ENCODE measurements at places on chromosomes 16 and 17.

GRCh38 chr17:903691-904481 is 75.7 kb downstream of the NXN start:
- DNase-seq: no peak

DNA sequence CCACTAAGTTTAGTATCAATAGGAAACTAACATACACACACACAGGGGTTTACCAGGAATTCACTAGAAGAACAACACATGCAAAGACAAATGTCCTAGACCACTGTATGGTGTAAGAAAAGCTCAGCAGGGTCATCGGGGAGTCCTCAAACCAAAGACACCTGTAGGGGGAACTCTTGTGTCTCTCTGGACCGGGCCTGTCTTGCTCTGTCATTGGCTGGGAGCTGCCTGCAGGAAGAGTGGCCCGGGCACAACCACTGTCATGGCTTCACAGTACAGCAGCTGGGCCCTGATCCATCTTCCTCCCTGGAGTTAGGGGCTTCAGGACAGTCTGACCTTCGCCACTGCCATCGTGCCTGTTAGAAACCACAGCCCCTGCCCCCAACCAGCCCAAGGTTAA is 263.6 kb upstream of the DYNLRB2 start:
- DNase-seq: no peak

GRCh38 chr16:21162661-21163151 is 4.2 kb downstream of the LDAF1 start:
- no peak for DNase-seq

DNA sequence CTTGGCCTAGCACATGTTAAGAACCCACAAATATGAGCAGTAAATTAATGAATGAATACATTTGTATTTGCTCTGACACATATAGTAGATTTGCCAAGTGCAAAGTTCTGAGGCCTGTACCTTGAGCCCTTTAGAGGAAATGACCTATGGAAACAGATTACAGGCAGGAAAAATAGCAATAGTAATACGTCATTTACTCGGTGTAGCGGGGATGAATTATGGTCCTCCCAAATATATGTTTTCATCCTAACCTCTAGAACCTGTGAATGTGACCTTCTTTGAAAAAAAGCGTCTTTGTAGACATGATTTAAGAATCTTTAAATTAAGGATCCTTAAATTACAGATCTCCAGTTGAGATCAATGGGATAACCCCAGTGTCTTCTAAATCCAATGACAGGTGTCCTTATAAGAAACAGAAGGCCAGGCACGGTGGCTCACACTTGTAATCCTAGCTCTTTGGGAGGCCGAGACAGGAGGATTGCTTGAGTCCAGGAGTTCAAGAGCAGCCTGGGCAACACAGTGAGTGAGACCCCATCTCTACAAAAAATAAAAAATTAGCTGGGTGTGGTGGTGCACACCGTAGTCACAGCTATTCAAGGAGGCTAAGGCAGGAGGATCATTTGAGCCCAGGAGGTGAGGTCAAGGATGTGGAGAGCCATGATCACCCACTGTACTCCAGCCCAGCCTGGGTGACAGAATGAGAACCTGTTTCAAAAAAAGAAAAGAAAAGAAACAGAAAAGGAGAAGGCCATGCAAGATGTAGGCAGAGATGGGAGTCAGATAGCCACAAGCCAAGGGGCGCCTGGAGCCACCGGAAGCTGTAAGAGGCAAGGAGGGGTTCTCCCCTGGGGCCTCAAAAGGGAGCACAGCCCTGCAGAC is 5.1 kb upstream of the ITPRIPL2 start:
- no peak for DNase-seq

GRCh38 chr17:10754109-10754508 is 24.3 kb upstream of the TMEM220 start:
- DNase-seq: no peak

- DNase-seq: no peak
Observed at GRCh38 chr17:38879878-38880665, 10.2 kb downstream of the LASP1 start.

GRCh38 chr16:81646561-81646960 is 132.5 kb upstream of the PLCG2 start:
- DNase-seq: no peak

DNA sequence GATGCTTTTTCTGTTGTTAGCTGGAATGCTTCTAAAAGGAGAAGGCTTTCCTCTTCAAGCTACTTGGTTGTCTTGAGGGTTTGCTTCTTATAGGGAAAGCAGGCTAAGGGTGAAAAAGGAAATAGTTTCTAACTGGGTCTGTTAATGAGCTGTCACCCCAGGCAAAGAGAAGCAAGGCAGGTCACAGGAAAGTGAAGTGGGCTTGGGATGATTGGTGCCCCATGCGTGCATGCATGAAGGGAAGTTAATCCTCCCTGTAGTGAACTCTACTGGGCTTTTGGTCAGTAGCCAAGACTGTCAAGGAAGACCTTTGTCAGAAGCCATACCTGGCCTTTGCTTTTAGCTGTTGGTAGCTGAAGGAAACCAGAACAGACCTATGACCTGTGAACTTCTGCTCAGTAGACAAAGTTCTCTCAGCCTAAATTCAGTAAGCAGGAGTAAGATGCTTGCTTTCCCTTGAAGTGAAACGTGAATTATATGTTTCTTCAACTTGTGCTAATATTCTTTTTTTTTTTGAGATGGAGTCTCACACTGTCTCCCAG is 16.5 kb downstream of the TENT4B start:
- DNase-seq: no peak

DNA sequence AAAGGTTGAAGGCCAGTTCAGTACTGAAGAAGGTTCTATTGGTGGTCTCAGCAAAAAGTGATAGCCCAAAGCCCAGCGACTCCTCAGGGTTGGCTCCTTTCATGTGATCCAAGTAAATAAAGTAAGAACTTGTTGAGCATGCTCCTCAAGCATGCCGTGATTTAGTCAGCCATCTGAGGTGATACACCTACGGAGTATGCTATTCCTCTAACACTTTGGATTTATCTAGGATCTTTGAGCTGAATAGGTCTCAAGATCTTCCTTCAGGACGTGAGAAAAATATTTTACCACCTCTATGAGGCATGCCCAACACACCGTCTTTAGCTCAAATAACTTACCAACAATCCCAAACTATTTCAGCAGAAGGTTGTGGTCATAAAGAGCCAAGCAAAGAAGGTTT is 153.3 kb upstream of the CORO6 start:
- DNase-seq: no peak

DNA sequence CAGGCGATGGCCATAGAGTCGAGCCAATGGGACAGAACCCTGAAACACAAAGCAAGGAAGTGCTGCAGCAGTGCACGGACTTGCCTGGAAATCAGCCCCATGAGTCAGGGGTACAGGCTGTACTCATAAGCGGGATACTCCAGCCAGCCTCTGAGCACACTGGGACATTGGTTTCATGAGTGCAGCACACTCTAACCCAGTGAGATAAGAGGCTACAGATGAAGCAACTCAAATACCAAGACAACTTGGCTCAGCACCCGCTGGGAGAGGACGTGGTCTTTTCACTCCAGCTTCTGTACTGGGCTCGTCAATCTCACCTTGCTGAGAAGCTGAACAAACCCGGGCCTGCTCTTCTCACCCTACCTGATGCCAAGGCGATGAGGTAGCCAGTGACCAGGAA is 98.2 kb downstream of the AXIN2 start:
- no peak for DNase-seq

- no peak for DNase-seq
Observed at GRCh38 chr16:84864326-84864955, 44.7 kb downstream of the CRISPLD2 start.

GRCh38 chr17:44191369-44191768 is 4.6 kb downstream of the TMUB2 start:
- no peak for DNase-seq

DNA sequence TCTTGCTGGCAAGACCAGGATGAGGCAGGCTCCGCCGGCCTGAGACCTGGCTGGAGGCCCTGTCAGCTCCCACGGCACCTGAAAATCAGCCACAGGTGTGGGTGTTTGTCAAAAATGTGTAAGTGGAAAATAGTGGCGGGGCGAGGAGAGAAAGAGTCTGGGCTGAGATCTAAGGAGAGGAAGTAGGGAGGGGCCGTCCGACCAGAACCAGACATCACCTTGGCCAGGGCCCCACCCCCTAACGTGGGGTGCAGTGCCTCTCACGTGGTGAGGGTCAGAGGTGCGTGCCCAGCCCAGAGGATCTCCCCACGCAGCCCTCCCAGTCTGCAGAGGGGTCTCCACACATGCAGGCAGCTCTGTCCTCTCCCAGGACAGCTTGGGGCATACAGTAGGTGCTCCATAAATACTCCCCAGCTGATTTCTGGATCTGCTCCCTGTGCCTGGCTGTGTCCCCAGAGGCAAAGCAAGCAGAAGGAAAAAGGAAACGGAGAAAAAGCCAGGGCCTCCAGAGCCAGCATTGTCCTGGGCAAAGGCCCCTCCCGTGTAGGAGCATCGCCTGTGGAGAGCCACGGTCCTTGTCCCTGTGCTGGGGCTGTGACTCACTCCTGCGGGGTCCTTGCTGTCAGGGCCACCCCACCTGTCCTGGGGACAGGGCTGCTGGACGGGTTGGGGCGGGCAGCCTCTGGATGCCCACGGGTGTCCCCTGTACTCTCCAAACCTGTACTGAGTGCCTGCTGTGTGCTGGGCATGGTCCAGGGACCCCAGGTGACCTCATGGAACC is 16.7 kb downstream of the ZFPM1 start:
- peak; percentile 58 for DNase-seq

- no peak for DNase-seq
Observed at GRCh38 chr17:47801176-47801765, 20.3 kb downstream of the OSBPL7 start.

GRCh38 chr17:7293159-7293558 is 1.3 kb downstream of the YBX2 start:
- no peak for DNase-seq

DNA sequence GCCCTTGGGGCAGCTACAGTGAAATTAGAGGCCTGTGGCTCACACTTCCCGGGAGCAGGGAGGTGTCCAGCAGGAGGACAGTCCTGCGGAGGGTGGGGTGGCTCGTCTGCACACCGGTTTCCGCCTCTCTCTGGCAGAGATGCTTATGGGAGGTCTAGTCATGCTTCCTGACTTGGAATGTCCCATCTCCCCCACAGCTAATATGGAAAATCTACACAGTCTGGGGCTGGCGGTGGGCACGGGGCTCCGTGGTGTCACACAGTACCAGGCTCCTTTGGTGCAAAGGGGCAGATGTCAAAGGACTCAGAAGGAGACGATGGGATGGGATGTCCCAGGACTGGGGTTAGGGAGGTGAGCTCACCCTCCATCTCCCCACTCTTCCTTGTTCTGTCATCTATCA is 44.1 kb upstream of the DOC2B start:
- DNase-seq: no peak

DNA sequence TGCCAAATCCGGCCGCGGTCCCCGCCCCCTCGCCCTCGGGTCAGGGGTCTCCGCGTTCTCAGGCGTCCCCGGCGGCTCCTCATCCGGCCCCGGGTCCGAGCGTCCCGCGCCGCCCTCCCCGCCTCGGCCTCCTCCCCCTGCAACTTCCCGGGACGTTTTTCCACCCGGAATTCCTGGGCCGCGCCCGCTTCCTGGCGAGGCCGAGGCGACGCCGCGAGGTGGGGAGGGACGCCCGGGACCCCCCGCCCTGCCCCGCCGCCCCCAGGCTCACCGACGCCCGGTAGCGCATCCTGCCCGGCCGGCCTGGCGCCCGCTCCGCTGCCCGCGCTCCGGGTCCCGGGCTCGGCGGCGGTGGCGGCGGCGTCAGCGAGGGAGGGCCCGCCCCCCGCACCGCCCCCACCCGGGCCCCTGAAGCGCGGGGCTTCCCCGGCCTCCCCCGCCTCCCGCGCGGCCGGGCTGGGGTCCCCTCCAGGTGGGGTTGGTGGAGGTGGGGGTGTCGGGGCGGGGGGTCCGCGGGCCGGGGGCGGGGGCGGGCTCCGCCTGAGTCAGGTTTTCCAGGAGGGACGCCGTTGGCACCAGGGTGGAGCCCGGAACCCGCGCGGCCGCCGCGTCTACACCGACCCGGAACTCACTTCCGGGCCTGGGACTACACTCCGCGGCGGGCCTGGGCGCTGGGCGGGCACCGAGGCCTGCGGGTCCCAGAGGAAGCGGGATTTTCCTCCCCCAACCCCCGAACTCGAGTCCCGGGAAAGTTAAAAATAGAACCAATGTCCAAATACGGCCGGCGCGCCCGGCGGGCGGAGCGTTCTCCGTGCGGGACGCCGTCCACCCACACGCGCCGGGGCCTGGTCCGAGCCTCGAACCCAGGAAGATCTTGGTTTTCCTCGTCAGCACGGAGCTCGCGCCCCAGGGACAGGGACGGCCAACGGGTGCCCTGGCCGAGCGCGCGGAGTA is 6.8 kb downstream of the MYO1C start:
- DNase-seq: peak; percentile 47

- DNase-seq: peak; percentile 63
Observed at GRCh38 chr17:62966426-62967204, 580 bp downstream of the TANC2 start.

DNA sequence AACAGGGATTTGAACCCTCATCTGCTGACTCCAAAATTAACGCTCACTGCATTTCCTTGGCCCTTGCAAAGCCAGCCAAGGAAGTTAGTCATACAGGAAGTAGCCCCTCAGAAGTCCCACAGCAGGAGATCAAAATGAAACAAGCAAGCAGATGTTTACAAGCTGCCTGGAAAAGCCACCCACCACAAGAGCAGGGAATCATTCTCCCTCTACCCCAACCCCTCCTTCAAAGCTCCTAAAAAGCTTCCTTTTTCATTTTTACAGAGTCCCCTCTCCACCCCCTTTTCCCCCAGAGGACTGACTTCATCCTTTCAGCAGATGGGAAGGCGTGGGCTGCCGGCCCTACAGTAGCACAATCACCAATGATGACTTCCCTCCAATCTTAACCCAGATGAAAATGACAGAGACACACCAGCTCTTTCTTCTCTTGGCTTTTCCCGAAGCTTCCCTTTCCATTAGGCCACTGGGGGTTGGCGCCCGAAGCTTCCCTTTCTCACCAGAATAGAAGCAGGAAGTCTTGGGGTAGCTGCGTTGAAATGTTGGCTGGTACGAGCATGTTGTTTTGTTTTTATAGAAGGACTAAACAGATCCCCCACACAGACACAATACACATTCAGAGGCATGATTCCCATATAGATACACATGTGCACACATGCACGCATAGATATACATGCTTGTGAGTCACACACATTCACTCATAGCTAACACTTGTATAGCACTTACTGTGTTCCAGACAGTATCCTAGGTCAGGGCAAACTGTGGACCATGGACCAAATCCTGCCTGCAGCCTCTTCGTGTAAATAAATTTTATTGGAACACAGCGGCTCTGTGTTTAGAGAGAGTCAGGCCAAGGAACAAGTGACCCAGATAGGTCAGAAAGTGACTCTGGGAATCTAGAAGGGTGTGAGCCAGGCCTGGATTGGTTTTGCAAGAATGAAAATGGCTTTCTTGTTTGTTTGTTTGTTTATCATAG is 17.4 kb downstream of the ITPRIPL2 start:
- no peak for DNase-seq

- no peak for DNase-seq
Observed at GRCh38 chr16:89575247-89576152, at the start of gene CPNE7. Gene CPNE7, plus strand, starts transcription at chr16:89575758. Its CDS starts 140 bp downstream, at chr16:89575898.

GRCh38 chr16:57863434-57864160 is 61.3 kb upstream of the KIFC3 start:
- no peak for DNase-seq
